ENCODE measurements at places on chromosomes 1 and 21.
A peak's percentile ranks its signal among the peaks of the same experiment; 100 is the strongest.

DNA sequence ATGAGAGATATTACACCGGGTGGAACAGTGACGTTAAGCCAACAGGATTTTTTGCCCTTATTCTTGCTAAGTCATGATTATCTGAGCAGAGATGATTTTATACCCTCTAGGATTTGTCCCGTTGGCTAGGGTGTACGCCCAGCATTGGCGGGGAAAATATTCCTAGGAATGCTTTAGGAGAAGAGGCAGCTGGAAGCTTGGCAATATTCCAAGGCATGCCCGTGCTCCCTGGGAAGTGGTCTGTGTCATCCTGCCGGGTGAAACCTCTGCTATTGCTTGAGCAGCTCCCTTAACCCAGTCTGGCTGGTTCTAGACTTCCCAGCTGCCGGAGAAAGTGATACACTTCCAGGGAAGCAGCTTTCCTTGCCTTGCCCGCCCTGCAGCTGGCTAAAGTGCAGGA, 16.2 kb downstream of the CHRNB2 start:
- DNase-seq: peak; percentile 52

DNA sequence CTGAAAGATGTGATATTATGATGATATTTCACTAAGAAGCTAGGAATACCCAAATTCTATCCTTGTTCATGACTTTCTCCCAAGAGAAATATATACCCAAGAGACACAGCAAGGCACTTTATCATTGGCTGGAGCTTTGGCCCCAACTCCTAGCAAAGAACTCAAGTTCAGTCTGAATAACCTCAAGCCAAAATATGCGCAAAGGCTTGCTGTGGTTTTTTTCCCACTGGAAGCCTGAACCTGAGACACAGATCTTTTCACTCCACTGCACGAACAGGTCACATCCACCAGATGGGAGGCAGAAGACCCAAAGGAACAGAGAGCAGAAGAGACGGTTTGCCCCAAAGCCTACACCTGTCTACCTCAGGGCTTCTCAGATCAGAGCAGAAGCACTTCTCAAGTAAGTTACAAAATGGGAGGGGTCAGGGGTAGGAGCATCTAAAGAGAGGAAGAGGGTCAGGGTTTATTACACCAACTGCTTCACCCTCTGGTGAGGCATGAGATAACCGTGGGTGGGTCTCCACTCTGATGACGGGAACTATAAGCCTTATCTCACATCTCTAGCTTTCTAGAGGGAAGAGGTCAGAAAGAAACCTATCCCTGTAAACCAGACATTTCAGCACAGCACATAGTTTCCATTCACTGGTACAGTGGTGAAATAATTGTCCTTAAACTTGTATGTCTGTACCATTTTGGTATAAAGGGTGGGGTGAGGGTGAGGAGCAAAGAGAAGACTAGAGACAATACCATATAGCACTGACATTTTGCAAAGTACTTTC, 17.1 kb upstream of the CDC42BPA start:
- DNase-seq: no peak

DNA sequence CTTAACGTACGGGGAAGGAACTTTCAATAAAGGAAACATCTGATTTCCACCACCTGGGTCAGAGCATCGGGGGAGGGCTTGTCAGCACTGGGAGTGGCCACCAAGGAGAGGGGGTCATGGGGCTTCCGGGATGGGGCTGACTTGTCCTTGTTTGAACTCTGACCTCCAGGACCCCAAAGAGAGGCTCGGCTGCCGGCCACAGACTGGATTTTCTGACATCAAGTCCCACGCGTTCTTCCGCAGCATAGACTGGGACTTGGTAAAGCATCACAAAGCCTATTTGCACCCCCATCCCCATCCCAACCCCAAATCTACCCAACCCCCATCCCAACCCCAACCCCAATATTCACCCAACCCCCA, 19.5 kb downstream of the FAAP20 start:
- DNase-seq: no peak

GRCh38 chr1:183804916-183805841, at the start of gene RGL1:
Gene RGL1 (plus strand): TSS chr1:183805120. CDS start chr1:183805298, 178 bp downstream.
- peak; percentile 92 for DNase-seq

- no peak for DNase-seq
Measured at GRCh38 chr1:24443241-24443656, 27.6 kb downstream of the NIPAL3 start.

GRCh38 chr1:119564548-119564947, 57.5 kb downstream of the HSD3B1 start:
- DNase-seq: no peak

DNA sequence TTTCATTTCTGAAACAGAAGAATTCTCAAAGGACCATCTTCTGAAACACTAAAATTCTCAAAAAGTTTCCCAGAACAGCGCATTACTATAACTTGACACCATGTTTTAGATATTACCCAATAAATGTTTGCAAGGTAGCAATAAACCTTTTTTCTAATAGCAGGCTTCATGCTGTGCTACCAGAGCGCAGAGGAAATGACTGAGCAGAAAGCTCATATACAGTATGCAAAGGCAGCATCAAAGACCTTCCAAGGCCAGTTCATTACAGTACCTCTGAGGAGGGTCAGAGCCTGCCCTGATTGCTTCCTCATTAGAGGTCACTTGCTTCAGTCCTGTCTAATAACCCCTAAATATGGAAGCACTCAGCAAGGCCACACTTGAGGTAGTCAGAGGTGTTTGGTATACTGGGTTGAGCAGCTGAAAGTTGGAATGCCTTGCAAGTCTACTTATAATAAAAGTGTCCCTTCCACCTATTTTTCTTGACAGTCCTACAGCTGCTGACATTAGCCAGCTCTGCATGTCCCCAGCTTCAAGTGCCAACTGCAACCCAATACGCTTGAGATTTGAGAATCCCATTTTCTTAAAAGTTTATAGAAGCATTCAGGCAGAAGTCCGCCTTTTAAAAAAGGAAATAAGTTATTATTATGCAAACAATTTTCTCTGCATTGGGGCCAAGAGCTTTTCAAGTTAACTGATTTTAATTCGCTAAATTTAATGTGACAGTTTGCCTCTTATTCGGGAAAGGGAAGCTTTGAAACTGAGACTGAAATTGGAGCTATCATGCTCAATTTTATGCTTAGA, 207.2 kb downstream of the ZC3H11B start:
- DNase-seq: no peak

DNA sequence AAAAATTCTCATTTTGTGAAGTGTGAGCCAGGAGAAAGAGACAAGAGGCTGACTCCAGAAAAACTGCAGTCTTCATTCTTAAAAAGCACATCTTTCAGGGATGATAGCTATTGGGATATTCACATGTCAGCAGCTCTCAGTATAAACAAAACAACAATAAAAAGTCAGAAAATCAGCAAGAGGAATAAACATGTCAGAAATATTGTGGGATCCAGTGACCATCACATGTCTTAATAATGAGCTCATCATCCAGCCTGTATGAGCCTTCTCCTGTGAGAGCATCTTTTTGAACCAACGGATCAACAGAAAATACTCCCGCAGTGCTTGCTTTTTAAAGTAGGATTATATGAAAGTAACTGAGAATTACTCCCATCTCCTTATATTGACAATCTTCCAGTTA, 241.6 kb downstream of the SMYD3 start:
- DNase-seq: peak; percentile 62
